Activated CD4-positive, alpha-beta T cell treated with anti-CD3 and anti-CD28 coated beads, Interleukin-2, amount 10 ng/mL, durations not matched to agents 7 days and 5 days (primary cell): ENCODE measurements at places on chromosomes 1 and 21. TPM values are rescaled to one million over a fixed set of nuclear protein-coding genes. Genes with fewer than 3 reads are reported as not detected.

GRCh38 chr1:52567943-52568342 lies 15.1 kb upstream of the TUT4 start:
- DNase-seq, result no peak

DNA sequence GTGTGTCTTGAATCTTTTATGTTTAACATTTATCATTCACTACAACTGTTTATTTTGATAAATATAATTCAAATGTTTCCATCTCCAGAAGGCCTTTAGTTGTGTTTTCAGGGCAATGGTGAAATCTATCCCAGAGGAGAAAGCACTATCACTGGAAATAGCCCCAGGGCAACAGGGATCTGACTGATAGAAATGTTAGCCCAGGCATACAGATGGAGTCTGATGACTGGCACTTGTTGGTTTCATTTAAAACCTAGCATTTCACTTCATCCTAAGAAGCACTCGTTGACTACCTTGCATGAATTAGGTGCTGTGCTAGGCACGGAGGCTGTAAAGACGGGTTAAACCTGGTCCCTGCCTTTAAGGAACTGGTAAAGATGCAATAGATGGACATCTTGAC lies 103.1 kb downstream of the C1orf21 start:
- no peak for DNase-seq

DNA sequence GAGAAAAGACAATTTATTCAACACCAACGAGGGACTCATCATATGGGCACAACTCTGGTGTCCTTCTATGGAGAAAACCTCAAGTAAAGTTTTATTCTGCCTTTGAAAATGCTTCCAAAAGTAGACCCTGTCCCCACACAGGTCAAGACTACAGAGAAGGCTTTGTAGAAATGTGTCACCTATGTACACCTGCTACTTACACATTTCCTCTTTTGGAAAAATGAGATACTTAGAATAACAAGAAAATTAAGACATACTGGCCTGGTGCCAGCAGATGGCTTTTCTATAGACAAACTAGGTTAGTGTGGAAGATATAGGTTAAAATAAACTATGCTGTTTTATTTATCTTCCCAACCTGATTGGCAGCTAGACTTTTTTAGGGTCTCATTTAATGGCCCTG lies 13.6 kb downstream of the POGK start:
- no peak for DNase-seq

DNA sequence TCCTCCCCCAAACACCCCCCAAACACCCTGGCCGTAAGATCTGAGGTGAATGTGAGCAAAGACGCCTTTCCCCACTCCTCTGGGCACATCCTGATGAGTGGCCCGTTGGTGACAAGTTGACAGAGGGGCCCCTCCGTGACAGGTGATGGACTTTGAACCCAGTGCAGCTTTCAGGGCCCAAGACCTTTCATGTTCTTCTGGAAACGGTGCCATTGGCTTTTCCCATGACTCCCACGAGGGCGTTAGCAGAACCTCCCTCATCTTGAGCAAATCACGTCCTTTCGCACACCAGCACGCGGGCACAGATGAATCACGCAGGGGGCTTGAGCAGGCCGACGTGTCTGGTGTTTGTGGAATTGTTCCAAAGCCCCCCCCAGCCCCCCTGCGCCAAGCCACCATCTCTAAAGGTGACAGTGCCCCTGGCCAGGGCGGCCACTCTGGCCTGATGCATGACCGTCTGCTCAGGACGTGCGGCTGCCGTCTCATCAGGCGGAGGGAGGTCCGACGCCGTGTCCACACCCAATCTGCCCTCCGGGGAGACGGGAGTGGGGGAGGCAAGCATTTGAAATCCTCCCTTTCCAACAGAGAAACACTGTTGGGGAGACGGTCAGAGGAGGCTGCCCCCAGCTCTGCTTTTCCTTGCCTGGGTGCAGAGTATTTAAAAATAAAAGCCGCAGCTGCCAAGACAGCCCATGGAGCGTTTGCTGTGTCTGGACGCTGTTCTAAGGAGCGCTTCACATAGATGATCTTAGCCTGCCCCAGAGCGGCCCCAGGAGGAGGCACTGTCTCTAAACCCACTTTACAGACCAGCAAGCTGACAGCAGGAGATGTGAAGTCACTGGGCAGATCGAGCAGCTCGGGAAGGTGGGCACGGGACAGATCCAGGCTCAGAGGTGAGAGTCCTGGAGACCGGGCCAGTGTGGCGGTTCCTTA lies 98.3 kb upstream of the ARHGEF16 start:
- no peak for DNase-seq

DNA sequence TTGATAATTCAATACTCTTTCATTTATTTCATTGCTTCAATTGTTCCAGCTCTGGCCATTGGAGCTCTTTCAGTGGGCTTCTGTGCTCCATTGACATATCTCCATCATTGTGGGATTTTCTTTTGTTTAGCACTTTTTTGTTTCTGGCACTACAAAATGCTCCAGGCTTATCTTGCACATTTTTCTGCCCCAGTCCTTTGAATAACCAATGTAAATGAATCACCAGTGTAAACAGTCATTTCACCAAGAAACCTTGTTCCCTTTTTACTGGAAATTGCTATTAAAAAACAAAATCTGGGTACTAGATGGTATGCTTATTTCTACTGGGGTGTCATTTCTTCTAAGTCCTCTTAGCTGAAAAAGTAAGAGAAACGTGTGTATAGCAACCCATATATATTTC lies 173.0 kb upstream of the LYPLAL1 start:
- DNase-seq, result no peak

DNA sequence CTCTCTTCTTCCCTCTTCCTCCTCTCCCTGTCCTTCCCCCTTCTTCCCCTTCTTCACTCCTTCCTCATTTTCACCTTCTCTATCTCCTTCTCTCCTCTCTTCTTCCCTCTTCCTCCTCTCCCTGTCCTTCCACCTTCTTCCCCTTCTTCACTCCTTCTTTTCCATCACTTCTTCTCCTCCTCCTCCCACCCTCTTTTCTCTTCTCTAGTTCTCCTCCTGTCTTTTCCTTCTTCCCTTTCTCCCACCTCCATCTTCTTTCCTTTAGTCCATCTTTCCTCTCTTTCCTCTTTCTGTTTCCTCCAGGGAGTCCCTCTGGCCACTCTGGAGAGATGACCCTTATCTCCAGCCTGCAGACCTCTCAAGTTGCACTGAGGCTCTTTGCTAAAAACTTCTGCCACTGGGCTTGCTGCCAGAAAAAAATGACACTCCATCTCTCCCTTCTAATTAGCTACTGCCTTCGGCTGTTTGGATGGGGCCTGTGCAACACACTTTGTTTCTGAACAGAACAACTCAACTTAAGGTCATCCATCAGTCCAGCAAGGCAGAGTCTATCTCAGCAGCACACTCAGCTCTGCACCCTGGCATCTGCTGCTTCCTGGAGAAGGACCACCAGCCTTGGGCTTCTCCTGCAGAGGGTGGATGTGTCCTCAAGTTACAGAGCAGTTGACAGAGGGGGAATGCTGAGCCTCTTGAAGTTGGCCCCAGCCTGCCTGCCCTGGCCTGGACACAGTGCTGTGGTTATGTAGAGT lies 538.8 kb downstream of the MATN1 start:
- DNase-seq, result no peak

NR1I3 gene
- not detected for total RNA-seq

C1orf226 gene
- total RNA-seq, result not detected

ACTL8 gene
- not detected for total RNA-seq

RGS1 gene
- total RNA-seq, result 14.2 TPM

WNT3A gene
- not detected for total RNA-seq

ICOSLG gene
- total RNA-seq, result 4.9 TPM

CEP104 gene
- total RNA-seq, result 50.1 TPM

PCP4 gene
- not detected for total RNA-seq

PADI1 gene
- not detected for total RNA-seq

BCL2L15 gene
- total RNA-seq, result 0.98 TPM
